ENCODE measurements at places on chromosomes 4 and X.

DNA sequence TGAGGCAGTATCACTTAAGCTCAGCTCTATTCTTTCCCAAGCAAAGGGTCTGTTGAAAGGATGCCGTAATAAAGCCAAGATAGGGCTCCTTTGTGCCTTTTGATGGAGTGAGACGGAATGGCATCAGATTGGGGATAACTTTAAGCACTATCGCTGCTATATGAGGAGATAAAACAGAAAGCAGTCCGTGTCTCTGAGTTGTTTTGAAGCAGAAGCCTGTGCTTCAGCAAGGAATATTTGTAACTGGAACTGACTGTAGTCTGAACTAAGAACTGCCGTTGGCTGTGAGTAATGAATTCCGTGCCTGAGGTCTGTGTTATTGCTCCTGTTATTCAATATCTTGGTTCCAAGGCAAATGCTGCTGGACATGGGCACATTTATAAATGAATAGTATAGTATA lies 297.4 kb downstream of the ANKRD50 start:
- no peak for DNase-seq

DNA sequence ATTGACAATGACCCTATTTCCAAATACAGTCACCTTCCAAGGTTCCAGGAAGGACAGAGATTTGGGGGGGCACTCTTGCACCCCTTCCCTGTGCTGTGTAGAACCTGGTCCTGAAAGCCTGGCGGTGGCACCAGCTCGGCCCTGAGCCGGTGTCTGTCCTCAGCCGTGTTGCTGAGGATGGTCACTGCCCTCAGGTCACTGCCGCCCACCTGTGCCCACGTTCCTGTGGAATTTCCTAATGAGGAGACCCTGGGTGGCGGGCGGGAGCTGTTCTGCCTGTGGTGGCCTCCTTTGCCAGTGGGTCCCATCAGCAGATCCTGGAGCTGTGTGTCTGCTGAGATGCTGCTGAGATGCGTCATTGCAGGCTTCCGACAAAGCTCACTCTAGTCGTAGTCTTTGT lies 32.9 kb downstream of the NELFA start:
- DNase-seq, result no peak

- no peak for DNase-seq
These were observed 23.4 kb upstream of the HTRA3 start for GRCh38 chr4:8245884-8246833.

DNA sequence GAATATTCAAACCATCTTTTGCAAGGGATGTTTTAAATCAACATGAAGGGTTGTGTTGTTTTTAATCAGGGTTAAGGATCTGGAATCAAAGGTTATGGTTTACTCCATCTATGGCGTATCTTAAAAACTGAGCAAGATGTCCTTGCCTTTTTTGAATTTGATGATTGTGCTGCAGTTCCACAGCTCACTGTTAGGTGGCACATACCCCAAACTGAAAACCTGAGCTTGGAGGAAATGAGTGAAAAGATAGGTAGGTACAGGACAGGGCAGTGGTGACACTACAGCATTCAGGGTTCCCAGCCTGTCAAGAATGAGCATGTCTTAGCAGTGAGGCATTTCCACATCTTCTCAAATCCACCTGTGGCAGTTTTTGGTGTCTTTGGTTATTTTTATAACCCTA lies 13.1 kb upstream of the EOLA1 start:
- DNase-seq, result no peak

DNA sequence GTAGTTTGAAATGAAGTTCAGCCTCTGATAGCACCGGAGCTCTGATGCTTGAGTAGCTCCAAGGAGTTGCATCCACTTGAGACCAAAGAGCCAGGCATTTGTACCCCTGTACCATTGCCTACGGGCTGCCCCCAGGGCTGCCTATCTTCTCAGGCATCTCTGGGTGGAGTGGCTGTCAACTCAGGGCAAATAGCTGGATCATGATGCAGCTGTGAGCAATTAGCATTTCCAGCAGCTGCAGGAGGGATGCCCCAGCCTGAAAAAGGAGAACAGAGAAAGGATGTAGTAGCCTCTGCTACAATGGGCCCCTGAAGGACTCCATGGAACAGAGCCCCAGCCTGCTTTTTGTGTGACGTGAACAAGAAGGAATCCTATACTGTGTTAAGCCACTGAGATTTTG lies 492.6 kb downstream of the BCOR start:
- DNase-seq, result no peak

DNA sequence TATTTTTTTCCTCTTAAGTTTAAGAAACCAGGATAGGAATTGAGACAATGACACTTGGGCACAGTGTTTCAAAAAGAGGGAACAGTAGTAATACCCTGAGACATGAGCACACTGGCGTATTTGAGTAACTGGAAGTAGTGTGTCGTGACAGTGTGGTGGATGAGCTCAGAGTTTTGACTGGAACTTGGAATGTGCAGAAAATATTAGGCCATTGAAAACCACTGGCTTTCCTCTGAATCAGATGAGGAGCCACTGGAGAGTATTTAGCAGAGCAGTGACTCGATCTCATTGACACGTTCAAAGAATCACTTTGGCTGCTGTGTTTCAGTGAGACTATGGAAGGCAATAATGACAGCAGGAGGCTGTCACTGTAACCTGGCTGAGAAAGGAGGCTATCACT lies 1531.2 kb downstream of the STIM2 start:
- no peak for DNase-seq

DNA sequence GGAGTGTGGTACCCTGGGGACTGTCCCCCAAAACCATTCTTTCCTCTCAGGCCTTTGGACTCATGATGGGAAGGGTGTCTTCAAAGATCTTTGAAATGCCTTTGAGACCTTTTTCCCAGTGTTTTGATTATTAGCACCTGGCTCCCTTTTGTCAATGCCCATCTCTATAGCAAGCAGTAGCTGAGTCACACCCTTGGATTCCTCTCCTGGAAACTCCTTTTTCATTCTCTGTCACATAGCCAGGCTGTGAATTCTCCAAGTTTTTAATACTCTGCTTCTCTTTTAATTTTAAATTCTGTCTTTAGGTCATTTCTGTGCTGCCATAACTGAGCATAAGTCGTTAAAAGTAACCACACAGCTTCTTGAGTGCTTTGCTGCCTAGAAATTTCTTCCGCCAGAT lies 29.7 kb downstream of the IL21 start:
- DNase-seq, result no peak

- no peak for DNase-seq
These were observed 17.7 kb upstream of the LAMP2 start for GRCh38 chrX:120486786-120487185.

GRCh38 chr4:41070516-41071281 lies 143.6 kb downstream of the APBB2 start:
- no peak for DNase-seq

GRCh38 chr4:32135642-32136041 lies 1415.5 kb downstream of the PCDH7 start:
- no peak for DNase-seq

DNA sequence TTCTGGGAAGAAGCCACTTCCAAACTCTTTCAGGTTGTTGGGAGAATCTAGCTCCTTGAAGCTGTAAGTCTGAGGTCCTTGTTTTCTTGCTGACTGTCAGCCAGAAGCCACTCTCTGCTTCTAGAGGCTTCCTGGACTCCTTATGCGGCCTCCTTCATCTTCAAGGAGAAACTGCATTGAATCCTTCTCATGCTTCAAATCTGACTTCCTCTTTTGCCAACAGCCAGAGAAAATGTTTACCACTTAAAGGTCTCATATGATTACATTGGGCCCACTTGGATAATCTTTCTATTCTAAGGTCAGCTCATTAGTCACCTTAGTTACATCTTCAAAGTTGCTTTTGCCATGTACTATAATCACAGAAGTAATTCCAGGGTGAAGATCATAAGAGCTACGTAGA lies 327.0 kb downstream of the HNRNPD start:
- no peak for DNase-seq

GRCh38 chr4:140212646-140213045 lies 58.7 kb upstream of the MAML3 start:
- no peak for DNase-seq

- DNase-seq, result no peak
These were observed 11.7 kb downstream of the C1GALT1C1 start for GRCh38 chrX:120617996-120618630.

DNA sequence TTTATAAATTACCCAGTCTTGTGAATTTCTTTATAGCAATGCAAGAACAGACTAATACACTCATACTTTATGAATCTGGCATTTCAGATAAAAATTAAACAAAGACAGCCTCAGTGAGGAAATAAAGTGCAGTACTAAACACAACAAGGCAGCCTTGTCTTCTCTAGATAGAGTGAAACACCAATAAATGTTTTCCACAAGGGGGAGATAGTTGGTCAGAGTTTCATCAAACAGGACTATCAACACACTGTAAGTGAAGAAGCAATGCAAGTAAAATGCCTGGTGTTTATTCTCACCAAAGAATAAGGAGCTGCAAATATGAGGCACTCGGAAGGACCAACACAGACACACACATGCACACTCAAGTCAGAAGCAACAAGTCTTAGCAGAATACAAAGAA lies 62.8 kb downstream of the FAM9B start:
- no peak for DNase-seq

DNA sequence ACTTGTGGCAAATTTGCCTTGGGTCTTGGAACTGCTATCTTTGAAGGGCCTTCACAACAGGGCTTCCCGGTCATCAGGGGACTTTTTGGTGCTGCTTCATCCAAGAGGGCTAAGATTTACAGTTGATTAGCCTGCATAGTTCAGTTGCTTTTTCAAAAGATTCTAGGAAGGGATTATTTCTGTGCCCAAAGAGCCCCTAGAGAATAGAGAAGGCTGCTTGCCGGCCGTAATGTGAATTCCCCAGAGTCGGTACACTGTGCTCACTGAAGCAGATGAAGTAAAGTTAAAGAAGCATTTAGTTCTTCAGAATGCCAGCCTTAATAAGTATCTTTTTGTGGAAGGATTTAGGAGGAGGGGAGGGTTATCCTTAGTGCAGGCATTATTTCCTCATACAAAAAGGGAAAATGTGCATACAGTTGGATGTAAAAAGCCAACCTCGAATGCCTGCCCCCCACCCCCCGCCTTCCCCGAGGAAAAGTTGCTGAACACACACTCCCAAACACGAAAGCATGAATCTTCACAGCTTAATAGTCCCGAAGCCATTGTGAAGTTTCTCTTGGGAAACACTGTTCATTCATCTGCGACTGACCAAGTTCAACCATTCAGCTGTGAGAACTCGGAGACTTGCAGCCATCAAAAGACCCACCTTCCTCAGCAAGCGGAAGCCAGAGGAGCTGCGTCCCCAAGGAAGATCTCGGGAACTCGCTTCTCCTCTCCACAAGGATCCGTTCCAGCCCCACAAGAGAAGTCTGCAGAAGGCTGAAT lies 47.6 kb downstream of the ANOS1 start:
- DNase-seq, result no peak

DNA sequence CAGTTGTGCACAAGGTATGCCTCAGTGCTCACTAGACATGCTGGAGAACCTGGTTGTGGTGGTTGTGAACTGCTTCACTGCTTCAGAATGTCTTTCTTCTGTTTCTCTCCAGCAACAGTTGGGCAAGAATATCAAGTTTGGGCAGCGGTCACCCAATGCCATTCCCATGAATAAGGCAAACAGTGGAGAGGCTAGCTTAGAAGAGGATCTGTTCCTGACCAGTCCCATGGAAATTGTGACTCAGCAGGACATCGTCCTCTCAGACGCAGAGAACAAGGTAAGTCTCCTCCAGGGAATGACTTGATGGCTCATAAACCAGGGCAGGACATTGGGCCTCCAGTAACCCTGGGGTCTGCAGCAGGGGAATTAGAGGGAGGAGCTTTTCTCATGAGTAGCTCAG lies 79.9 kb downstream of the AASDH start:
- DNase-seq, result no peak

GRCh38 chr4:43853565-43854264 lies 594.9 kb downstream of the KCTD8 start:
- DNase-seq, result no peak

GRCh38 chr4:110639207-110640090 lies 16.6 kb upstream of the PITX2 start:
- DNase-seq, result no peak

DNA sequence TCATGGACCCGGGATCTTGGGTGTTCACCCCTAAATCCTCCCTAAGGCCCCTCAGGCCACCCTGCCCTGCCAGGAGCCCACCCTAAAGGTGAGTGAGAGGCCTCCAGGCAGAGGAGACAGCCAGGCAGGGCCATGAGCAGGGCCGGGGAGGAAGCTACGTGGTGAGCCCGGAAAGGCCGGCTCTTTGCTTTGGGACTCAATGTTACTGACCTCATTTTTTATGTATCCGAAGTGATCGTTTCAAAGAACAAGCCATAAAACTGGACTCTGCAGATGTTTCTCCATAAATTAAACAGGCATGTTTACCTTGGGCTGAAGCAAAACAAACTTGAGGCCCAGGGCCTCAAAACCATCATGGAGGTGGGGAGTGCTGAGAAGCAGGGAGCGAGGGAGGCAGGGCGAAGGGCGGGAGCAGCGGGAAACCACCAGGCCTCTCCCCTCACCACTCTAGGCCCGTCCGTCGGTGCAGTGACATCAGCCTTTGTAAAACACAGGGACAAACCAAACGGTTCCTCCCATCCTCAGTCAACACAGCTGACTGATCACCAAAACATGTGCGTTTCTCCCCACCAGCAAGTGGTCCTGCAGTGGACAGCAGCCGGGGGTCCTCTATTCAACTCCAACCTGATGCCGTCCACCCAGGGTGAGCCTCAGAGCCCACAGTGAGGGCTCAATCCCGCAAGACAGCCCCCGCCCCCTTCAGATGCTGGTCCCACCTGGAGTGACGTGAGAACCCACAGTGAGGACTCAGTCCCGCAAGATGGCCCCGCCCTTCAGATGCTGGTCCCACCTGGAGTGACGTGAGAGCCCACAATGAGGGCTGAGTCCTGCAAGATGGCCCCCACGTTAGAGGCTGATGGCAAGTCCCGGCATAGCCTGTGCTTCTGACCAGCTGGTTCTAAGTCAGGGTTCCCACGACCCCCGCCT lies 102.9 kb upstream of the LRPAP1 start:
- DNase-seq, result no peak

All from stimulated activated CD8-positive, alpha-beta memory T cell treated with anti-CD3 and anti-CD28 coated beads, Interleukin-7, amount 100 ng/mL, for 1 hour (primary cell).